Stimulated activated CD4-positive, alpha-beta T cell treated with anti-CD3 and anti-CD28 coated beads, Interleukin-2, amount 100 ng/mL, for 48 hours (primary cell): ENCODE measurements at places on chromosomes 7 and 10.

DNA sequence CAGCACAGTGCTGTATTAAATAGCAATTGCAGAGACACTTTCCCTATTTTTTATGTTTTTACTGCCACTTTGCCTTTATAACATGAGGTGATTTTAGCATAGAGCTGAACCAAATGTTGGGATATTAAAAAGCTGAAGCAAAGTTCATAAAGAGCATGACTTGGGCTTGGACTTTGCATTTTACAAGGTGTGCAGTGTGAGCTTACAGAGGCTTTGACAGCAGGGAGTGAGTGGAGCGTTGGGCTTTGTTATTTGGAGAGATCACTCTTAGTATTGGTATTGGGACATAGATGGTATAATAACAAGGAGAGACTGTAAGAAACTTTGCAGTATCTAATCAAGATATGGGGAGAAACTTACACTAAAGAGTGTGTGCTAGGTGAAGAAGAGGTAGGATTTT, 449.1 kb downstream of the AUTS2 start:
- no peak for DNase-seq

- DNase-seq: no peak
These were observed 201.3 kb downstream of the MYOF start for GRCh38 chr10:93280699-93281366.

DNA sequence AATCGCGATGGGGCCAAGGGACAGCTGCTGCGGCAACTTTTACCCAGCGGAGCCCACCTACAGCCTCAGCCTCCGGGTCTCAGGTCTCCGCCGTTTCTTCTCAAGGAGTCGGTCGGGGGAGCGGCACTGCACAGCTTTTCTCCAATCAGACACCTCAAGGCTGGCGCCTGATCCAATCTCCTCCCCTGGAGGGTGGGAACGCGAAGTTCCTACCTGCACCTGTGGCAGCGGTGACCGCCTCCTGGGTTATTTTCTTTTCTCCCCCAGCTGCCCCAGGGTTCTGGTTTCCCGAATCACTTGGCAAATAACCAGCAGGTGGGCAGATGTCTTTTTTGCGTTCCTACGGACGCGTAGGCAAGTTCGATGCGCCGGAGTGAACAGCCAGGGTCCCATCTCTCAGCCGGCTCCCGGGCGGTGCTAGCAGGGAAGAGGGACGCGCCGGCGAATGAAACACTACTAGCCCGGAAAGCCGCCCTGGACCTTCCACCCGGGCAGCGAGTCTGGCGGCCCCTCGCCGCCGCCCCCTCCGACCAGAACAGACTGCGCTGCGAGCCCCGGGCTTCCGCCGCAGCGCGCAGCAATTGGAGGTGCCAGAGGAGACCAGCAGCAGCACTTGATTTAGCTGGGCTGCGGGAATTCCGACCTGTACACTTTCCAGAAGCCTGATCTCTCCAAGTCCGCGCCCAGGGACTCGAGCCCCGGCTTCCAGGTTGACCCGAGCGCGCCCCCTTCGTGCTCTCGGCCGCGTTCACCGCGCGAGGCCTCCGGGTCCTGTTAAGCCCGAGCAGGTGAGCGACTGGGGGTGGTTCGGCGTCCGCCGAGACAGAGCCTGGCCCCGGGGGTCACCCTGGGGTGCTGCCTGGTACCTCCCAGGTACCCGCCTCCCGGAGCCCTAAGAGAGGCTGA, at the start of gene PRR15:
TSS of gene PRR15 (plus strand) at position 246 of the 906 bp plus-strand sequence. CDS start 2,495 bp downstream, outside the sequence.
- DNase-seq: no peak

- no peak for DNase-seq
These were observed 95.3 kb downstream of the PIP4K2A start for GRCh38 chr10:22619101-22619500.

- no peak for DNase-seq
These were observed 8.9 kb downstream of the NT5C3A start for GRCh38 chr7:33053721-33054120.

- no peak for DNase-seq
These were observed 6.6 kb downstream of the SEMA3A start for GRCh38 chr7:84187813-84188510.

- DNase-seq: no peak
These were observed 6.8 kb upstream of the LAT2 start for GRCh38 chr7:74202841-74203556.

GRCh38 chr7:96989241-96989858, 16.0 kb upstream of the DLX6 start:
- DNase-seq: no peak

DNA sequence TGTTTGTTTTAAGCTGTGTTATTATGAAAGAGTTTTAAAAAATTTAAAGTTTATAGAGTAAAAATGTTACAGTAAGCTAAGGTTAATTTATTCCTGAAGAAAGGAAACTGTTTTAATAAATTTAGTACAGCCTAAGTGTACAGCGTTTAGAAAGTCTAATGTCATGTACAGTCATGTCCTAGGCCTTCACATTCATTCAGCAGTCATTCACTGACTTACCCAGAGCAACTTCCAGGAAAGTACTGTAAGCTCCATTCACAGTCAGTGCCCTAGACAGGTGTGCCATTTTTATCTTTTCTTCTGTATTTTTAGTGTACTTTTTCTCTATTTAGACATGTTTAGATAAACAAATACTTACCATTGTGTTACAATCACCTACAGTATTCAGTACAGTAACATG, 126.8 kb downstream of the TPK1 start:
- no peak for DNase-seq

- no peak for DNase-seq
These were observed 244.2 kb downstream of the IPMK start for GRCh38 chr10:58023341-58024073.

- no peak for DNase-seq
These were observed 79.4 kb downstream of the MYL10 start for GRCh38 chr7:101549734-101550133.

- no peak for DNase-seq
These were observed 103.5 kb upstream of the PRSS1 start for GRCh38 chr7:142645777-142646176.

DNA sequence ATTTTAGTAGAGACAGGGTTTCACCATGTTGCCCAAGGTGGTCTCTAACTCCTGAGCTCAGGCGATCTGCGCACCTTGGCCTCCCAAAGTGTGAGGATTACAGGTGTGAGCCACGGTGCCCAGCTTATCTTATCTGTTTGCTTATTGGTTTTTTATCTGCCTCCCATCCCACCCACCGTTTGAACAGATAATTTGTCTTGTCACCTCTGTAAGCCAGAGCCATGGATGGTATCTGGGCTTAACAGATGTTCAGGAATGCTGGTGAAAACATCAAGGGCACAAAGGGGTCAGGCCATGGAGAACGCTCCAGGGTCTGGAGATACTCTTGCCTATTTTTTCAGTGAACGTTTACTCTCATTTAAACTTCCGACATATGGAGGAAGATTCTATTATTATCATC, 12.0 kb upstream of the NDST2 start:
- DNase-seq: no peak

GRCh38 chr7:88664630-88665233, 94.8 kb upstream of the ZNF804B start:
- no peak for DNase-seq
